ENCODE measurements at places on chromosomes 3 and 15.

DNA sequence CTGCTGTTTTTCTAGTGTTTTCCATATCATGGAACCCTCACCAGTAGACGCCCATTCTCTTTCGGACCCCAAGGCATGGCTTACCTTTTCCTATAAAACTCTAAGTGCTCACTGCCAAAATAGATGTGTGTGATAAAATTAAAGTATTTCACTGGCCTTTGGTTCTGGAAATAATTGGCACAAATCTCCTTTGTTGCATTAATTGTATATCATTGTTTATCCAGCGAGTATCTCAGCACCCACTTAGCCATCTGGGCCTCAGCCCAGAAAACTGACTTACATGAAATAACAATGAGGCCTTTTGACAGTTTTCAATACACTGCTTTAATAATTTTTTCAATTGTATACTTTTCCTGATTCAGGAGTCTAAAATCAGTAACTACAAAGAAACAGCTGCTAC is 105.1 kb downstream of the MECOM start:
- no peaks in the 10 kb centered on the region for H3K36me3 ChIP-seq
- H3K27ac ChIP-seq: no peak overlapping the region
- no peaks in the 10 kb centered on the region for H3K4me1 ChIP-seq
- DNase-seq: no peak
- H3K4me3 ChIP-seq: no peak overlapping the region

DNA sequence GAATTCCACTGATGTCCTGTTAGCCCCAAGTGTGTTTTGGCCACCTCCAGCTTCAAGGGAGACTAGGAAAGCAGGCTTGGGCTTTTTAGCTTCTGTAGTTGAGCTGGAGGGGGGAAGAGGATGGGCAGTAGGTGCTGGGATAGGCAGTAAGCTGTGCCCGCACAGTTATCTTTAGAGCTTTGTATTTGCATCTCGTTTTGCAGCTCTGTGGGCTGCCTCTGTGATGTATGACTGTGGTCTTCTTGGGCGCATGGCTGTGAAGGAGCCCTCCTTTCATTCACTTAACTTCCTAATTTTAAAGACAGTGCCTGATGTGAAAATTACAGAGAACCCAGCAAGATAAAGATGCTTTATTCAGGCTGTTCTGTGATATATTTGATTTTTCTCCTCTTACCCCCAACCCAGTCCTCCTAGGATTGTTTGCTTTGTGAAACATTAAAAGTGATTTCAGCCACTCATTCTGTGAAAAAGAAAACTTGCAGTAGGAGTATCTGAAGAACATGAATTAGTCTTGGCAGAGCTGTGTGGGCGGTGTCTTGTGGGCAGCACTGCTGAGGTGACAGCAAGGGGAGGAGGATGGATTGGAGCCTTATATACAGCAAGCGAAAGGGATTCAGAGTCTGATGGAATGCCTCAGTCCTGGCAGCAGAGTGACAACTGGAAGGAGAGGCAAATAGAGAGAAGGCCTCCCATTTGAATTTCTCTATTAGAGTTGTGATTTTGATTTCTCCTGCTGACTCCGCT is 74.3 kb downstream of the LARS2 start:
- peaks cover 4% of the 10 kb centered on the region for H3K36me3 ChIP-seq
- H3K27me3 ChIP-seq: no peaks in the 10 kb centered on the region
- no peak overlapping the region for H3K4me3 ChIP-seq
- DNase-seq: no peak

DNA sequence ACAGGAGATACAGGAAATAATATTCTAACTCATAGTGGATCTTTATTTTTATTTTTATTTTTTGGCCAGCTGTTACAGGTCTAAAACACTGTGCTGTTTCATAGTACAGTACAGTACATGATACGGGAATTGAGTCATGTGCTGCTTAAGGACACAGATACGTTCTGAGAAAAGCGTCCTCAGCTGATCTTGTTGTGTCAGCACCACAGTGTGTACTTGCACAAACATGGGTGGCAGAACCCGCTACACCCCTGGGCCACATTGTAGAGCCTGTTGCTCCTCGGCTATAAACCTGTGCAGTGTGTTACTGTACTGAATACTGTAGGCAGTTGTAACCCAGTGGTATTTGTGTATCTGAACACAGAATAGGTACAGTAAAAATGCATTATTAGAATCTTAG is 183.4 kb downstream of the OR4M2 start:
- H3K4me3 ChIP-seq: no peak overlapping the region
- H3K27ac ChIP-seq: no peak overlapping the region
- H3K27me3 ChIP-seq: no peaks in the 10 kb centered on the region
- DNase-seq: no peak

DNA sequence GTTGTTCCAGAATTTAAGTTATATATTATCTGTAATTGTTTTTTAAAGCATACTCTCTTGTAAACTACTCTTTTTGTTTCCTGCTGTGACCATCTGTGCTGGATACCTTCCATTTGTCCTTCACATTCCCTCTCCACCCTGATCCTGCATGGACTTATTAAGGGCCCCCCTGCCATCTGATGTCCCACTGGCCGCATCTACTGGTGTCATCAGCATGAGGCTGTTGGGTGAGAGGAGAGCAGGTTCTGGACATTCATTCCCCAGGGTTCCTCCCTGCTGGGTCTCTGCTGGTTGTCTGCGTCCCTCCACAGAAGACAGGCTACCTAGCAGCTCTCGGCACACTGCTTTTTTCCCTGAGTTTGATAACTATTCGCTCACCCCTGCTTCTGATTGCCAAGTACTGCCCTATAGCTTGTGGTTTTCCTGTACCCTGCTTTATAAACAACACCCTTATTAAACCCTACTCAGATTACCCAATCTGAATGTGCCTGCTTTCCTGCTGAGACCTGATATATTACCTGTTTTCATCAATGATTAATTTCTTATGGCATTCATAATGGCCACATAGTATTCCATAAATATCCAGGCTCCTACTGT is 7.7 kb downstream of the CMTM8 start:
- no peaks in the 10 kb centered on the region for H3K4me1 ChIP-seq
- H3K4me3 ChIP-seq: no peak overlapping the region
- H3K36me3 ChIP-seq: no peaks in the 10 kb centered on the region
- no peak overlapping the region for H3K27ac ChIP-seq
- no peaks in the 10 kb centered on the region for H3K27me3 ChIP-seq

DNA sequence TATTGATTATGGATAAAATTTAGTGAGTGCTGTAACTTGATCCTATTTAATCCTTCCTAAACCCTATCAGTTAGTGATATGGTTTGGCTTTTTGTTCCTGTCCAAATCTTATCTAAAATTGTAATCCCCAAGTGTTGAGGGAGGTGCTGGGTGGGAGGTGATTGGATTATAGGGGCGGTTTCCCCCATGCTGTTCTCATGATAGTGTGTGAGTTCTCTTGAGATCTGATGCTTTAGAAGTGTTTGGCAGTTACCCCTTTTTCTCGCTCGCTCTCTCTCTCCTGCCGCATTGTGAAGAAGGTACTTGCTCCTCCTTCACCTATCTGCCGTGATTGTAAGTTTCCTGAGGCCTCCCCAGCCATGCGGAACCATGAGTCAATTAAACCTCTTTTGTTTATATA is 134.0 kb upstream of the SUCLG2 start:
- no peak for DNase-seq
- no peaks in the 10 kb centered on the region for H3K36me3 ChIP-seq
- no peak overlapping the region for H3K27ac ChIP-seq
- H3K27me3 ChIP-seq: no peaks in the 10 kb centered on the region
- H3K4me3 ChIP-seq: no peak overlapping the region

GRCh38 chr3:18211116-18211515 is 214.0 kb downstream of the SATB1 start:
- no peaks in the 10 kb centered on the region for H3K36me3 ChIP-seq
- H3K4me1 ChIP-seq: no peaks in the 10 kb centered on the region
- H3K27ac ChIP-seq: no peak overlapping the region
- no peak overlapping the region for H3K4me3 ChIP-seq

DNA sequence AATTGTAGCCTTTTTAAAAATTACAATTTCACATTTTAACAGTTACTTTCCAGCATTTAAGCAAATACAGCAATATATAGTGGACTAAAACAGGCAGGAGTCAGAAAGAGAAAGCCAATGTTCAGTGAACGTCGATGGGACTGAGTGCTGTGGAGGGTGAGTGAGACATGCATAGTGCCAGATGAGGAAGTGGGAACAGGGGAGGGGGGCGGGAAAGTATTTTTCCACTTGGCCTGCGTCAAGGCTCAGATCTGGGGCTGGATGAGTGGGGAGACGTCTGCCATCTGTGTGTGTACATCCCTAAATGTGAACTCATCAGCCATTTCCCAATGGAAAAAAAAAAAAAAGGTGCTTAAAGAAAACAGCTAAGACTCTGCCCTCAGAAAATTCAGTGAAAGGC is 19.2 kb upstream of the RAD18 start:
- no peak for DNase-seq
- no peak overlapping the region for H3K27ac ChIP-seq
- no peaks in the 10 kb centered on the region for H3K36me3 ChIP-seq
- no peak overlapping the region for H3K4me3 ChIP-seq

DNA sequence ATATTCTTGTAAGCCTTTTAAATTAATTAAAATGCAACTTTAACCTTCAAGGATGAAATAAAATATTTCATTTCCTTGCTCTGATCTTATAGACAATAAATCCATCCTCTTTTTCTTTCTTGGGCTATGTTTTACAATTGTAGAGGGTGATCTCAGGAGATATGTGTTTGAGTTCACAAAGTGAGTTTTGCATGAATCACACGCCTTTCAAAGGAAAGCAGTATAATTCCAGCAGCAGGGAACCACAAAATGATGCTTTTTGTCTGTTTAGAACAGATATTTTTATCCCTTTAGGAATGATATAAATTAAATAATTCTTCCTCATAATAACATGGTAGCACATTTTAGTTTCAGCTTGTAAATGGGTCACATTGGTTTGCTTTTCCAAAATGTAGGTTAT is 191.2 kb downstream of the SEMA6D start:
- H3K27ac ChIP-seq: no peak overlapping the region
- H3K36me3 ChIP-seq: no peaks in the 10 kb centered on the region
- no peak overlapping the region for H3K4me3 ChIP-seq

- no peak overlapping the region for H3K27ac ChIP-seq
- DNase-seq: no peak
- H3K27me3 ChIP-seq: no peaks in the 10 kb centered on the region
- H3K4me3 ChIP-seq: no peak overlapping the region
- H3K36me3 ChIP-seq: no peaks in the 10 kb centered on the region
Measured at GRCh38 chr15:41423979-41424659, 7.2 kb downstream of the RTF1 start.

DNA sequence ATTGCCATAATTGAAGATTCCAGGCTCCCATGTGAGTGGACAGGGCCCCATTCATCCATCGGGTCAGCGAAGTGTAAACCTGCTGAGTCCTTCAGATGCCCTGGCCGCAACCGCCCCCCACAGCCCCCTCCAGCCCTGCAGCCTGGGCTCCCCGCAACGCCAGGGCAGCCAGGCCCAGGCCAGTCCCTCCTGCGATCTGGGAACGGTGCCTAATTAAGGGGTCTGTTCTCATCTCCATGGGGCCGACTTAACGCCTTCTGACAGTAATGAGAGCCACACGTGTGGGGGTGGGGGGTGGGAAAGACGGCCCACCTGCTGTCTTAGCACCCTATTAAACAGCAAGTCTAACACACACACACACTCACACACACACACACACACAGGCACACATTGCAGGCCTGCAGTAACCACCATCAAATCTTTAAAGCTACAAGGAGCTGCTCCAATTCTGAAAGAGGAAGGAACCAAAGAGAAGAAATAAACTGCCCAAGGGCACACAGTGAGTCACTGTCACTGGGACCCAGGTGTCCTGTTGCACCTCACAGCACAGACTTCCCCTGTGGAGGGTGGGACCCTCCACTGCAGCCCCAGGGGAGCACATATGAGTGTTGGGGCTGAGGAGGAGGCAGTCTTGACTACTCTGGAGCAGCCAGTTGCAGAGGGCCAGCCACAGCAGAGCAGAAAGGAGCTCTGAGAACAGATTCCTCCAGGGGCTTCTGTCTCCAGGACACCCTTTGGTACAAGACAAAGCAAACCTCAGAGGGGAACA is 31.8 kb upstream of the HES1 start:
- no peak for DNase-seq
- no peak overlapping the region for H3K4me3 ChIP-seq
- H3K27me3 ChIP-seq: no peaks in the 10 kb centered on the region
- no peaks in the 10 kb centered on the region for H3K4me1 ChIP-seq
- H3K27ac ChIP-seq: no peak overlapping the region
- no peaks in the 10 kb centered on the region for H3K36me3 ChIP-seq

DNA sequence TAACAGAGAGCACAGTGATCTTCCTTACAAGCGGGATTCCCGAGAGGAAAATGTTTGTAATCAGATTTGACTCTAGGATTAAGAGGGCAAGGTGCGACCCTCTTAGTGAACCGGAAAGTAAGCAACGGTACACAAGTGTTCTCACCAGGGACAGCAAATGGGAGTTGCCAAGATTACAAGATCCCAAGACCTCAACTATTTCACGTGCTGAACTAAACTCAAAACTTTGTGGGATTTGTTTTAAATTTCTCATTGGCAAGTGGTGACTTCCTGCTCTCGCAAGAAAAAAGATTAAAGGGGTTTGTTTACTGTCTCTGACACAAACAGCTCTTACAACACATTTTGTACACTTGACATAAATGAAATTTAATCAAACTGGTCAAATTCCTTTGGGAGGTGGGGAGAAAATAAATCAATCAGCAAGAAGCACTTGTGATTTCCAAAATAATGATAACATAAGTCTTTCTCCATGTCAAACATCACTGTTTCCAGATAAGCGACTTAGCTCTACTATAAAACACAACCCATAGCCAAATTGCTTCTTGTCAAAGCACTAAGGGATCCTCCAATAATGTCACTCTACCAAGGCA is 2.2 kb upstream of the PGPEP1L start:
- H3K4me3 ChIP-seq: no peak overlapping the region
- no peaks in the 10 kb centered on the region for H3K27me3 ChIP-seq
- H3K4me1 ChIP-seq: no peaks in the 10 kb centered on the region
- H3K36me3 ChIP-seq: no peaks in the 10 kb centered on the region

Data from esophagus squamous epithelium (tissue), 5 donors.